ENCODE measurements at places on chromosomes 5 and 9. TPM values are rescaled to one million over a fixed set of nuclear protein-coding genes. Genes with fewer than 3 reads are reported as not detected.

The MAMDC2 gene
- 0.58 TPM for total RNA-seq

The LCN9 gene
- 1.7 TPM for total RNA-seq

DNA sequence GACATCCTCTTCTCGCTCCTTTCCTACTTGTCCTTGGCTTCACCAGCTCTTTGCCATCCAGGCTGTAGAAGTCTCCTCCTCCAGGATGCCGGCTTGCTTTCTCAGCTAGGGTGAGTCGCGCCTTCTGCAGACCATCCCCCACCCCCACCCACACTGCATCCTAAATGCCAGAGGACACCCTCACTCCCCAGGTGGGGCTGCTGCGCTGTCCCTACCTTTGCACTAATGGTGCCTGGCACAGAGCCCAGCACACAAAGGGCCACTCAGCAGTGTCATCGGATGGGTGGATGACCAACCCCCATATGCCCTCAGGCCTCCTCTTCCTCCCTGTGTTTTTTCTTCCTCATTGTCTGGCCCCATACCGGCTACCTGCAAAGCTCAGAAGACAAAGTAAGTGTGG is 14.8 kb downstream of the IL9 start:
- peak; percentile 22 for DNase-seq
- no peak overlapping the region for H3K27ac ChIP-seq
- no peaks in the 10 kb centered on the region for H3K36me3 ChIP-seq
- peaks cover 10% of the 10 kb centered on the region for H3K4me1 ChIP-seq
- H3K27me3 ChIP-seq: peaks cover 46% of the 10 kb centered on the region
- H3K4me3 ChIP-seq: no peak overlapping the region

GRCh38 chr5:60173667-60174066 is 280.1 kb upstream of the PDE4D start:
- H3K4me1 ChIP-seq: peaks cover 15% of the 10 kb centered on the region
- peaks cover 17% of the 10 kb centered on the region for H3K36me3 ChIP-seq
- DNase-seq: no peak
- H3K4me3 ChIP-seq: no peak overlapping the region

The SLC25A46 gene
- total RNA-seq: 32.1 TPM

All from mesothelial cell of epicardium (in vitro differentiated cells).